ENCODE measurements at places on chromosomes 6 and 20. TPM values are rescaled to one million over a fixed set of nuclear protein-coding genes. Genes with fewer than 3 reads are reported as not detected.

DNA sequence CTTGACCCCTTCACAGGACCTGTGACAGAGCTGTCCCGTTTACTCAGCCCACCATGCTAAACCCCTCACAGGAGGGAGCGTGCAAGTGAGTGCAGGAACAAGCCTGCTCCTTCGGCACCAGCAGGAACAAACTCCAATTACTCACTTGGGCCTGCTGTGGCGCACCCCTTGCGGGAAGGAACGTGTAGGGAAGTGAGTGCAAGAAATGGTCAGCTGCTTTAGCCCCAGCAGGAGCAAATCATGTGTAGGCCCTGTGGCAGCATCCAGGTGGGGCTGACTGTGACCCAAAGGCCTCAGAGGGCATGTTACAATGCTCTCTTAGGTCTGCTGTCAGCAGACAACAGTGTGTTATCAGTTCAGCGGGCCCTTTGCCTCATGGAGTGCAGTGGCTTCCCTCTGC lies 574.4 kb downstream of the PRKN start:
- no peak for DNase-seq

GRCh38 chr6:167122827-167123657 lies at the start of gene CCR6:
Gene CCR6 (plus strand): TSS chr6:167123096. CDS start chr6:167136135, 13,039 bp downstream.
- DNase-seq, result no peak

DNA sequence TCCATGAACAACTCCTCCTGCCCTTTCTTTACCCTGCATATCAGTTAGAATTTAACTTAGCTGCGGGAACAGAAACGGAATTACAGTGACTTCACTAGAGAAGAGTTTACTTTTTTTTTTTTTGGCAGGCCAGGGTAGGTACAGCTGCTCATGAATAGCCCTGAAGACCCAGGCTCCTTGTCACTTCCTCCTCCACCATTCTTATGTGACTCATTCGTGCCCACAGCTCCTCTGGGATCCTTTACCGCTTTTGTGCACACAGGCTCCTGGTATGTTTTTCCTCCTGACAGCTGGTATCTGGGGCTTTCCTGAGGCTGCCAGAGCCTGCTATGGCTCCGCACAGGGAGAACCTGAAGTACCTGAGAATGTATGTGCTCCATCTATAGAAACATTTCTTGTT lies 3.9 kb upstream of the KCNS1 start:
- no peak for DNase-seq

GRCh38 chr6:98945311-98946115 lies 2.2 kb downstream of the FBXL4 start:
- no peak for DNase-seq

GRCh38 chr20:56626367-56627121 lies 2.6 kb upstream of the TFAP2C start:
- no peak for DNase-seq

Gene MLIP
- polyA plus RNA-seq, result 0.68 TPM

Gene OR12D3
- not detected for polyA plus RNA-seq

Gene C20orf202
- 0.27 TPM for polyA plus RNA-seq

Data from left renal pelvis (tissue), 4 donors.